CD4-positive, alpha-beta memory T cell (primary cell): ENCODE measurements at places on chromosomes 1 and 21. TPM values are rescaled to one million over a fixed set of nuclear protein-coding genes. Genes with fewer than 3 reads are reported as not detected.

Gene FABP3
- not detected for polyA plus RNA-seq

Gene RCAN1
- polyA plus RNA-seq: 12.1 TPM

Gene PSRC1
- 0.18 TPM for polyA plus RNA-seq

Gene SPEN
- polyA plus RNA-seq: 2.4 TPM

Gene KRTAP10-7
- not detected for polyA plus RNA-seq

Gene SLC6A17
- not detected for polyA plus RNA-seq

Gene LY9
- 211 TPM for polyA plus RNA-seq

Gene APOBEC4
- polyA plus RNA-seq: not detected

Gene VTCN1
- not detected for polyA plus RNA-seq

Gene SMCP
- polyA plus RNA-seq: not detected

Gene UBE2J2
- polyA plus RNA-seq: 96.7 TPM

Gene DISP3
- not detected for polyA plus RNA-seq

Gene LRRC53
- polyA plus RNA-seq: not detected

Gene AKR1A1
- 124 TPM for polyA plus RNA-seq

Gene SLAMF6
- 105 TPM for polyA plus RNA-seq

Gene FBXO2
- 7.5 TPM for polyA plus RNA-seq

Gene RAVER2
- polyA plus RNA-seq: 1.8 TPM

Gene FCRLA
- polyA plus RNA-seq: 0.23 TPM

Gene RAB3GAP2
- polyA plus RNA-seq: 31.2 TPM

Gene BRINP3
- not detected for polyA plus RNA-seq

Gene SPRR2F
- not detected for polyA plus RNA-seq

Gene ADGRB2
- polyA plus RNA-seq: not detected

Gene RAB42
- not detected for polyA plus RNA-seq

Gene KCNJ6
- not detected for polyA plus RNA-seq

Gene DMRTA2
- polyA plus RNA-seq: not detected

Gene SLFNL1
- not detected for polyA plus RNA-seq

Gene HEYL
- polyA plus RNA-seq: not detected

Gene LDLRAD1
- polyA plus RNA-seq: not detected

Gene PHACTR4
- 22.8 TPM for polyA plus RNA-seq

Gene TNFRSF9
- polyA plus RNA-seq: not detected

Gene TDRD5
- not detected for polyA plus RNA-seq

Gene INSRR
- not detected for polyA plus RNA-seq

Gene RGS13
- not detected for polyA plus RNA-seq

Gene KRTAP7-1
- polyA plus RNA-seq: not detected

Gene AKR7A2
- 134 TPM for polyA plus RNA-seq

Gene CYP4X1
- polyA plus RNA-seq: not detected

Gene MAP1LC3C
- not detected for polyA plus RNA-seq

Gene MPL
- polyA plus RNA-seq: not detected

Gene ORC1
- 0.25 TPM for polyA plus RNA-seq

Gene SLC1A7
- not detected for polyA plus RNA-seq

Gene S100A7
- not detected for polyA plus RNA-seq

Gene CD34
- not detected for polyA plus RNA-seq

Gene SLAMF1
- polyA plus RNA-seq: 62.5 TPM

Gene LCE6A
- not detected for polyA plus RNA-seq

Gene CFAP107
- polyA plus RNA-seq: not detected

Gene SORT1
- polyA plus RNA-seq: not detected

Gene NTRK1
- polyA plus RNA-seq: not detected

Gene DIP2A
- polyA plus RNA-seq: 17.8 TPM

Gene ABCA4
- polyA plus RNA-seq: not detected

Gene FALEC
- polyA plus RNA-seq: not detected

Gene PPOX
- 16.3 TPM for polyA plus RNA-seq

Gene ZNF593OS
- 0.78 TPM for polyA plus RNA-seq

Gene NEXN
- 0.57 TPM for polyA plus RNA-seq

Gene GSTM2
- polyA plus RNA-seq: 11.8 TPM
